ENCODE measurements at places on chromosomes 1 and 21.

DNA sequence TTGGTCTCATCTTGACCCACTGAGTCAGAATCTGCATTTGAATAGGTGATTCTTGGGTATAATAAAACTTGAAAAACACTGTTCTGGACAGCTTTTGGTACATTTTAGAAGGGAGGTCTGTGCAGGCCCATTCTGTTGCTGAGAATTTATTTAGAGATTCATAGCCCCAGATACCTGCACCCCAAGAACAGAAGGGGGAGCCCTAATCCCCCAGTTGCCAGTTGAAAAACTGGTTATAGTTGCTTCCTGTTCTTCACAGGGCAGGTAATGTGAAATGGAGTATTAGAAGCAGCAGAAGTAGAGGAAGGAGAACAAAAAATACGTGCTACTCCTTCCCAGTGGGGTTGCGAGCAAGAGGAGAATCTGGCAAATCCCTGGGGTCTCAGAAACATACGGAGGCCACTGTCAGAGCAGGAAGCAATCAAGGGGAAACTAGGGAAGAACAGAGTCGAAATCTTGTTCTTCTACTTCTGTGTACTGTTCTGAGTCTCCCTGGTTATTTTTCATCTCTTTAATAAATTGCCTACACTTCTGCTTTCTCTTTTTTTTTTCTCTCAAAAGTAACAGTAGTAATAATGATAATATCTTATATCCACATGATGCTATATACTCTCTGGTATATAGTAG, 4.6 kb upstream of the CLCA2 start:
- DNase-seq: no peak

DNA sequence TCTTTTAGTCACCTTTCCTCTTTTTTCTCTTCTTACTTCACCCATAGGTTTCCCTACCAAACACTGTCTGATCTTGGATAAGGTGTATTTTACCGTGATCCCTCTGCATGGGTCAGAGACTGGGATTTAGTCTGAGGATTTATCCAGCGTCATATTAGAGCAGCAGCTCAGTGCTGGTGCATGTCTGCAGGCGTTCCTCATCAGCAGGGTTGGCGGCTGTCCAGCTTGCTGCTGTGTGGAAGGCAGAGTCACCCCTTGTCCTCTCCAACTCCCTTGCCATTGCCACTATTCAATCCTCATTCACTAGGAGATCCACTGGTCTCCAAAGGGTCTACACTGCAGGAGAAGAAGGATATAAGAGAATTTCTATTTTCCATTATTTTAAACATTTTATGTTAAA, 7.3 kb upstream of the FAM78B start:
- no peak for DNase-seq

DNA sequence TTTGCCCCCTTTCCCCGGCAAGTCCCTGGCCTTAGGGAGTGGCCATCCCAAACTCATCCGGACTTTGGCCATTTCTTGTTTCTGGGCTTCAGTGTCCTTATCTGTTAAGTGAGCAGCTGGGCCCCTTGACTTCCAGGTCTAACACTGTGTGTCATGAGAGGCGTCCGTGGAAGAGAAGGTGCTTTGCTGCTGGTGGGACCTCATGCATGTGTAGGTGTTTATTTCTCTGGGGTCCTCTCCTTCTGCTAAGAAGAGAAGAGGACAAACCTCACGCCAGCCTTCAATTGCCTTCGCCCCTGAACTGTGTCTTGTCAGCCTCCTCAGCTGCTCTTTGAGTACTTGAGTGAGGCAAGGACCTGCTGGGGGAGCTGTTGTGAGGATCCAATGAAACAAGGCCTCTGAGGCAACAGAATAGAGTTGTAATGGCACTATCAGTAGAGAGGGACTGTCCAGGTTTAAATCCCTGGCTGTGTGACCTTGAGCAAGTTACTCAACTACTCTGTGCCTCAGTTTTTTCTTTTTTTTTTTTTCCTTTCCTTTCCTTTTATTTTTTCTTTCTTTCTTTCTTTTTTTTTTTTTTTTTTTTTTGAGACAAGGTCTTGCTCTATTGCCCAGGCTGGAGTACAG, 72.5 kb downstream of the RUNX3 start:
- DNase-seq: no peak

GRCh38 chr21:45639206-45640000, 4.1 kb upstream of the PCBP3 start:
- DNase-seq: no peak

GRCh38 chr1:944341-945325, 14.4 kb downstream of the NOC2L start:
- DNase-seq: no peak

DNA sequence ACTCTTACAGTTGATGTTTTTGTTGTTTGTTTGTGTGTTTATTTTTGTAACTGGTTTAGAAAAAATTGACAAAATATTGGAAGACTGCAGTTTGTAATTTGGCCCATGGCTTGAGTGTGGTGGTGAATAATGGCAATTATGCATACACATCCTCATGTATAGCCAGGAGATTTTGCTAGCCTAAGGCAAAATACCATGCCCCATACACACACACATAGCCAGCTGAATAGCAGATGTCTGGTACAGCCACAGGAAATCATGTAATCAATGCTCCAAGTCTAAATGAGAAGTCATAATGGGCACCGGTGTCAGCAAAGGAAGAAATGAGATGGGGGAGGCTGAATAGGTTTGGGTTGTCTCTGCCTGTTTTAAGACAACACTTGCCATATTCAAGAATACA, 135.2 kb upstream of the COA6 start:
- DNase-seq: no peak

Measured in iPS DF 19.7 (cell line).